ENCODE measurements at places on chromosomes 7 and 10. TPM values are rescaled to one million over a fixed set of nuclear protein-coding genes. Genes with fewer than 3 reads are reported as not detected.

The SMKR1 gene
- total RNA-seq: 0.66 TPM

The TRIM56 gene
- total RNA-seq: 18.8 TPM

The ZDHHC6 gene
- total RNA-seq: 34.6 TPM

The OR2A12 gene
- not detected for total RNA-seq

The SLC13A1 gene
- total RNA-seq: not detected

The SPDYE6 gene
- not detected for total RNA-seq

The ACTL6B gene
- total RNA-seq: not detected

The VWDE gene
- 0.14 TPM for total RNA-seq

The HGF gene
- 282 TPM for total RNA-seq

The DNAJC1 gene
- 94.1 TPM for total RNA-seq

The PRSS37 gene
- not detected for total RNA-seq

The CHCHD2 gene
- total RNA-seq: 338 TPM

The CALML3 gene
- not detected for total RNA-seq

The LRRC18 gene
- total RNA-seq: not detected

The BICC1 gene
- total RNA-seq: 29.8 TPM

The HECW1 gene
- 3.7 TPM for total RNA-seq

The GLI3 gene
- 5.9 TPM for total RNA-seq

The SKIDA1 gene
- under 0.01 TPM for total RNA-seq

The CLDN4 gene
- not detected for total RNA-seq

The CLCN1 gene
- not detected for total RNA-seq

The MYO1G gene
- 0.14 TPM for total RNA-seq

The SLIT1 gene
- total RNA-seq: 0.14 TPM

The CEP41 gene
- total RNA-seq: 23.5 TPM

The PRPS1L1 gene
- not detected for total RNA-seq

The SFRP5 gene
- not detected for total RNA-seq

The TAC1 gene
- not detected for total RNA-seq

The AKR1C3 gene
- total RNA-seq: 4.4 TPM

The WNT8B gene
- not detected for total RNA-seq

The GPR158 gene
- total RNA-seq: 3.9 TPM

The MRPS33 gene
- 29.5 TPM for total RNA-seq

The SPDYE5 gene
- total RNA-seq: not detected

The ZNF503 gene
- total RNA-seq: 8.3 TPM

The SUMF2 gene
- 218 TPM for total RNA-seq

The SEC31B gene
- total RNA-seq: 2.9 TPM

The EGR2 gene
- total RNA-seq: 14.6 TPM

The CUBN gene
- 3.7 TPM for total RNA-seq

The ODAD2 gene
- total RNA-seq: 1.0 TPM

The BTBD16 gene
- total RNA-seq: not detected

The FKBP6 gene
- not detected for total RNA-seq

The SPRN gene
- total RNA-seq: under 0.01 TPM

The NOC3L gene
- total RNA-seq: 18.4 TPM

The TMEM236 gene
- total RNA-seq: under 0.01 TPM

The CEP55 gene
- 1.3 TPM for total RNA-seq

The RAPGEF5 gene
- 0.29 TPM for total RNA-seq

The SFRP4 gene
- 0.14 TPM for total RNA-seq

The DIP2C gene
- 6.6 TPM for total RNA-seq

The GOLGA7B gene
- not detected for total RNA-seq

The EBLN1 gene
- total RNA-seq: not detected

The SNCG gene
- 3.9 TPM for total RNA-seq

The SEC23IP gene
- total RNA-seq: 48.4 TPM

The MRLN gene
- not detected for total RNA-seq

The C7orf25 gene
- total RNA-seq: 6.1 TPM

The MRC1 gene
- under 0.01 TPM for total RNA-seq

The HTR7 gene
- total RNA-seq: 13.5 TPM

The ABCB1 gene
- total RNA-seq: 2.4 TPM

The FAM241B gene
- not detected for total RNA-seq

The IKZF5 gene
- total RNA-seq: 5.6 TPM

The EIF5AL1 gene
- 0.72 TPM for total RNA-seq

The PDIA4 gene
- total RNA-seq: 338 TPM
